AML-193 (cell line): ENCODE measurements at places on chromosomes 12 and 14.

DNA sequence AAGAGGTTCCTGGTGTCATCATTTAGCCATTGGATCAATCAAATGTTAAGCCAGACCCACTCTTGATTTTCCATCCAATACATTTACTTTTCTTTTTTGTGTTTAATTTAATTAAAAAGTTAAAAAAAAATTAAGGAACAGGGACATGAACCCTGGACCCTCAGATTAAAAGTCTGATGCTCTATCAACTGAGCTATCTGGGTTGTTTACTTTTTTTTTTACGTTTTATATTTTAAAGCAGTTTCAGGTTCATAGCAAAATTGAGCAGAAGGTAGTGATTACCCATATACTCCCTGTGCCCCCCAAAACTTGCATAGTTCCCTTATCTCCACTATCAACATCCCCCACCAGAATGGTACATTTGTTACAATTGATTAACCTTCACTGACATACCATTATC lies 3.0 kb upstream of the ACOT4 start:
- DNase-seq, result no peak

DNA sequence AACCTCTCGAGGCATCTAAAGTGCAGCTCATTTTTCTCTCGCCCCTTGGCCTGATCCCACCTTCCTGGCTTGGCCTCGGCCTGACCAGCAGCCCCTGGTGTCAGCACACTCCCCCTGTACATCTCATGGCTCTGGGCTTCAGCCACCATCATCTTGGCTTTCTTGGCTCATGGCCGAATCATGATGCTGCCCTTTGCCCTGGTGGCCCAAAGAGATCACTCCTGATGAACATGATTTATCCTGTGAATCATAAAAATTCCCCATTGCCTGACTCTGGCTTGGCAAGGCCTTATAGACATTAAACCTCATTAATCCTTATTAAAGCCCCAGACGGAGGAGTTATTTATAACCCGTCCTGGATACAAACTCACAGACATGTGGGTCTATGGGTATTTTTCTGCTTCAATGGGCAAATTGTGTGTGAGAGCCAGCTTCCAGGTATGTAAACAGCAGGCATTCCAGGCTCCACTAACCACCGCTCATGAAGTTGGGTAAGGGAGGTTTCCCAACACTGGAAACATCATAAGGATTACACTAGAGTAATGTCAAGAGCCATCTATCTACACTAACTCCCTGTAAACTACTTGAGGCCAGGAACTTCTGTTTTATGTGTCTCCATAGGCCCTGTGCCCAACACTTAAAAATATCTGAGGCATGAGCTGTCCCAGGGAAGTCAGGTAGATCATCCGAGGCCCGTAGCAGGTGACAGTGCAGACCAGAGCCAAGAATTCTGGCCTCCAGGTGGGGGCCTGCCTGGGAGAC lies 171.2 kb downstream of the TTC8 start:
- no peak for DNase-seq

DNA sequence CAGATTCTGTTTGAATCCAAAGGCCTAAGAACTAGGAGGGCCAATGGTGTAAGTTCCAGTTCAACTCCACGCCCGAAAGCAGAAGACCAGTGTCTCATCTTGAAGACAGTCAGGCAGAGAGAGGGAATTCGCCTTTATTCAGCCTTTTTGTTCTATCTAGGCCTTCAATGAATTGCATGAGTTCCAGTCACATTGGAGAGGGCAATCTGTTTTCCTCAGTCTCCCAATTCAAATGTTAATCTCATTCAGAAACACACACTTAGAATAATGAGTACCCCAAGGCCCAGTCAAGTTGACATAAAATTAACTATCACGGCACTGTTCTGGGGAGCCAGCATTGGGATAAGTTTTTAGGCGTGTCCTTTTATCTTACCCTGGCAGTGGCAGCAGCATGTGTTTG lies 65.8 kb downstream of the C14orf39 start:
- no peak for DNase-seq

GRCh38 chr14:32941668-32942065 lies 3.0 kb downstream of the NPAS3 start:
- DNase-seq, result no peak

DNA sequence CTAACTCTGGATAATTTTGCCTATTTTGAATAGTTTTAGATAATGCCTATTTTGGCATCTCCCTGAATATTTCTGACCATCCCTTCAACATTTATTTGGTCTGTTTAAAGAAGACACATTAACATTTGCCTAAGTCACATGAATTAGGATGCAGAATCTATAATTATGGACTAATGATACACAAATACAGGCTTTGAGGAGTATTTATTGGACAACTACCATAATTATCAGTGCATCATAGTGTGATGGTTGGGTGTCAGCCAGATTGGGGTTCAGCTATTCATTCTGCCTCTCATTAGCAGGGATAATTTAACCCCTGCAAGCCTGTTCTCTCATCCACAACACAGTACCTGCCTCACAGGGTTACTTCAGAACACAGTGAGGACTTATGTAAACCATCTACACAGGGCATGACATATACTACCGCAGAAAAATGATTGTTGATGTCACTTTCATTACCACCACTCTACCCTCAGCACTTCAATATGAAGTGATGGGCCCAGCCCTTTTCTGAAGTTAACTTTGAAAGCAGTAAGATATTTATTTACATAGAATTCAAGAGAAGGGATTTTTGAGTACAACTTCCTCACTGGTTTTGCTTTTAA lies 14.4 kb downstream of the PRKCH start:
- DNase-seq, result no peak

DNA sequence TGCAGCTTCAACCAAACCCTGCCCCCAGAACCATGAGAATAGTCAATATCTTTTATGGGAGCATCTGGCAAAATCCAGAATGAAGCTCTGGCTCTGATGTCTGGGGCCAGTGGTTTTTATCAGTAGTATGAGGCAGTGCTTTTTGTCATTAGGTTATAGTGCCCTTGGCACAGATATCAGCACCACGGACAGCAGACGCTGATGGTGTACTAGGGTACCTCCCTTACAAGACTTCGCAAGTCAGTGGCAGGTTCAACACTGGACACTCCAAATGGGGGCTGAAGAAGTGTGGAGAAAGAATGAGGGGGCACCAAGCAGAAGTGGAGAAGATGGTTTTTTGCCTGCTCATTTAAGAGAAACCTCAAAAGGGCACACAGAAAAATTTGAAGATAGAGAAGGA lies 68.2 kb upstream of the E2F7 start:
- DNase-seq, result no peak

- DNase-seq, result no peak
Observed at GRCh38 chr14:73269729-73270531, 32.6 kb downstream of the PAPLN start.

- no peak for DNase-seq
Observed at GRCh38 chr12:57187222-57188089, 29.1 kb upstream of the NXPH4 start.

GRCh38 chr14:58978343-58978742 lies 210.1 kb upstream of the DAAM1 start:
- no peak for DNase-seq

DNA sequence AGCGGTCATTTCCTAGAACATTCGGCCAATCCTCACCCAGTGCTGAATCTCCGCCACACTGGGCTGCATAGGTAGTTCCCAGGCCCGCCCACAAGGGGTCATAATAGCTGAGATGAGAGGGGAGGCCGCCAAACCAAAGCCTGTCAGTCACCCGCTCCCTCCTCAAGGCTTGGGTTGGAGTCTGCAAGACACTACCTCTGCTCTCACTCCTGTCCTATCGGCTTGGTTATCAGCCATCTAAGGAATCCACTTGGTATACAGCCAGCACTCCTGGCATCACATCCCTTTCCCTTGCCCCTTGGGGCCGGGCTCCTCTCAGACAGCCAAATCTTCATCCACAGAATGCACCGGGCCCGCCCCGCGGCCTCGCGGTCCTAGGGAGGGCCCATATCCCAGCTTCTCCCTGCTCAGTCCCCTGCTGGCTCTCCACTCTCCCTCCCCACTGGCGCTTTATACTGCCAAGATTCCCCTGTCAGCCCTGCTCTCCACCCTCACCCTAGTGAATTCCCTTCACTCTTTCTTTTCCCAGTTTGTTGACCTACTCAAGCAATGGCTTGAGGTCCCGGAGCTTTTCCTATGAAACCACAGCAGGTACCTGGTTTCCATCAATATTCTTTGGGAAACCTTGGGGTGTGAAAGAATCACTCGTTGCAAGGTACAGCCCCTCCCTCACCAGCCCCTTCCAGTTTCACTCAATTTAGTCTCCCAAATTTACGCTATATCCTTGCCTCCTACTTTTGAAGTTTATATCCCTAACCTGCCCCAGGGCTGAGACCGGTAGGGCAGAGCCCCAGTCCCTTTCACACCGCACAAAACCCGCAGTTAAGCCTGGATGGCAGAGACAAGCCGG lies 1.4 kb downstream of the IFFO1 start:
- peak; percentile 73 for DNase-seq

GRCh38 chr14:83825843-83826242 lies 1704.1 kb upstream of the FLRT2 start:
- DNase-seq, result no peak

DNA sequence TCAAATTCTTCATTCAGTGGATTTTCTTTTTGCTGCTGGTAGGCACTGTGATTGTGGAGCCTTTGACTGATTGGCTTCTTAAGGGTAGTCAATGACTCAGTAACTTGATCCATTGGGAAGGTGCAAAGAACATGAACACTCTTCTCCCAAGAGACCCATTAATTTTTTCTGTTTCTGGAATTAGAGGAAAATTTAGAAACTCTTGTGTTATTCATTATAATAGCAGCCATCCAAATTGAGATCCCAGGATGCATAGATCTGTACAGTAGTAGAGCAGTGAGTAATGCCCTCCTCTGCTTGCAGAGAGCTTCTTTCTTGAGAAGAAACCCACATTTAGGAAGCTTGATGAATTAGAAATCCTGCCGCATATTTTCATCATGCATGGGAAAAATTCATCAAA lies 63.9 kb downstream of the MYRFL start:
- no peak for DNase-seq

DNA sequence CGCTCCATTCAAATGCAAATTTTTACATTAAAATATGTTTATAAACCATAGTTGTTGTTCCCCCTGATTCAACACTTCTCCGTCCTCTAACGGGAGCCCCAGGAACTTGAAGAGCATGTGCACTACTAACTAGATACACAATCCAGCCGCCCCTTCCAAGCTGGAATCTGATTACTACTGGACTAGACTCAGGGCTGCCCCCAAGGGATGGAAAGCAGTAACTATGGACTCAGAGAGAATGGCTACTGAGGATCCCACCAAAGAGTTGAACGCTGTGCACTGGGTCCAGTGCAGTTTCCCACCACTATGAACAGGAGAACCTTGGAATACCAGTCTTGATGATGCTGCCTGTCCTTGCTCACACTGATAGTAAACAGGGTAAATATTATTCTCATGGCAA lies 48.6 kb upstream of the PCNX1 start:
- no peak for DNase-seq

- DNase-seq, result no peak
Observed at GRCh38 chr12:3535431-3535841, 44.4 kb downstream of the PRMT8 start.

- peak; percentile 67 for DNase-seq
Observed at GRCh38 chr12:112978163-112979040, at the start of gene OAS2. TSS of gene OAS2 (plus strand) at chr12:112978519. CDS start at chr12:112978609, 90 bp downstream.

- no peak for DNase-seq
Observed at GRCh38 chr14:77909911-77910310, 110.0 kb downstream of the ADCK1 start.

DNA sequence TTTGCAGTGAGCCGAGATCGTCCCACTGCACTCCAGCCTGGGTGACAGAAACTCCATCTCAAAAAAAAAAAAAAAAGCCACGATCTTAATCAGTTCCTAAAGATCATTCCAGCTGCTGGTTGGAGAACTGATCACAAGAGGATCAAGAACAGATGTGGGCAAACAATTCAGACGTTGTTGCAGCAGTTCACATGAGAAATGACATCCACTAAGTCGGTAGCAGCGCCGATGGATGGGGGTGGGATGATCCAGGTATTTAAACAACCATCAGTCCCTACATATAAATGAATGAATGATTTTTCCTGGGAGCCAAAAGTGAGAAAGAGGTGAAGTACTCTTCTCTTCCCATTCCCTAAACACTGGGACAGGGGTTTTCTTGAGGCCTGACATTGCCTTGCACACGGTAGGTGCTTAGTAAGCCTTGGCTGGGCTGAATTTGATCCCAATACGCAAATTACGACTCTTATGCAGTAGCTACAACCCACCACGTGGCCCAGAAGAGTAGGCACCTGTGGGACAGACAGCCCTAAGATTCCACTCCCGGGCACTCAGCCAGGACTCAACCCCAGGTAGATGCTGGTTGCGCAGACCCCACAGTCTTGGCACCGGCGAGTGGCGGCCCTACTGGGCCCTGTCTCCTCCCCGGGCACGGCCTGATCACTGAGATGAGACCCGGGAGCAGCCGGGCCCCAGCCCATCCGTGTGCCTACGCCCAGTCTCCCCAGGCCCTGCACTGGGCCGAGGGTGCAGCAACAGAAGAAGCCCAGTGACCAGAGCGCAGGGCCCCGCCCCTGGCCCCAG lies 565 bp downstream of the SPRYD3 start:
- DNase-seq, result no peak

DNA sequence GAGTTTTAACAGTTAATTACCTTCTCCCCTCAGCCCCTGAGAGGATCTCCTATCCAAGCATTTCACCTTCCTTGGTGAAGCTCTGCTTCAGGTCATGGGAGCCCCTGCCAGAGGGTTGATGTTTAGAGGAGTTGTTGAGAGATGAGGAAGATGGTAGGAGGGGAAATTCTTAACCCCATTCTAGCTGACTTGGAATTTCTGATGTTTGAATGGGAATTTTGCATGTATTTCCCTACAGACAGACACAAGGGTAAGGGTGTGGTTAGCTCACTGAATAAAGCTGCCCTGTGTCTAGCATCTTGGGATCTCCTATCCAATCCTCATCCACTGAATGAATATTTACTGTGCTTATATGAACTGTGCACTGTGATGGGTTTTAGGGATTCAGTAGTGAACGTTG lies 7.1 kb upstream of the BHLHE41 start:
- DNase-seq, result no peak

GRCh38 chr14:30348445-30348844 lies 210.5 kb upstream of the G2E3 start:
- no peak for DNase-seq

DNA sequence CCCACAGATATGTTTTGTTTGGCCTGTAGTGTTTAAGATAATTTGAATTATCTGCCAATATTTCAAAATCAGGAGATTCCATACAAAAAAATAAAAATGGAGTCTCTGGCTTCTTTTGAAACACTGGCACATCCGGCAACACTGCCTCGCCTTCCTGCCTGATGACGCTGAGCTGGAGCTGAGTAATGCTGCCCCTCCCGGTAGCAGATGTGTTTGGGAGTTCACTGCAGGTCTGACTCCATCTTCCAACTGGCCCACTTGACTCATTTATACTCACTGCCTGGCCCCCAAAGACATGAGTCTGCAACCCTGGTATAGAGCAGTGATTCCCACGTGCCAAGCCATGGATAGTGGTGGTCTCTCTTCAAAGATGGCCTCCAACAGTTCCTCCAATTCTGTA lies 7.4 kb downstream of the CIT start:
- DNase-seq, result no peak
